ENCODE measurements at places on chromosomes 11 and 22.

DNA sequence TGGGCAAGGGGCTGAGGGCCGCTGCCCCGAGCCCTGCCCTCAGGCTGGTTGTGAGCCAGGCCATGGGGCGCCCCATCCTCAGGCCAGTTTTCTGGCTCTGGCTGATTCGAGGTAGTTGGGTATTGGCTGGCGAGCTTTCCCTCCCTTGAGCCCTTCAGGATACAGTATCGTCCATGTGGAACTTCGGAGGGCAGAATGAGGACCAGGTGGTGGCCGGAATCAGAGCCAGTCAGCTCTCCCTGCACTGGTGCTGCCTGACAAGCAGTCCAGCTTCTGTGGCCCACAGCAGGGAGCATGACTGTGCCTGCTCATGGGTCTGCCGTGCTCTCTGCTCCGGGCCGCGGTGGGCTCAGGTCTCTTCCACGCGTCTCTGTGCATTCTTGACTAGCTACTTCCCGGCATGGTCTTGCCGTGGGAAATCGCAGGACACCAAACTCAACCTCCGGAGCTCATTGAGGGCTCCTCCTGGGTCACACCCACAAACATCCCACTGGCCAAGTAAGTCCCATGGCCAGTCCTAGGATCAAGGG lies 1289.3 kb downstream of the BRD1 start:
- no peak for DNase-seq

- DNase-seq = no peak
Measured at GRCh38 chr22:49278340-49278739, 549.3 kb downstream of the BRD1 start.

- DNase-seq = peak; percentile 68
Measured at GRCh38 chr11:85941380-85941973, 86.3 kb downstream of the CCDC83 start.

DNA sequence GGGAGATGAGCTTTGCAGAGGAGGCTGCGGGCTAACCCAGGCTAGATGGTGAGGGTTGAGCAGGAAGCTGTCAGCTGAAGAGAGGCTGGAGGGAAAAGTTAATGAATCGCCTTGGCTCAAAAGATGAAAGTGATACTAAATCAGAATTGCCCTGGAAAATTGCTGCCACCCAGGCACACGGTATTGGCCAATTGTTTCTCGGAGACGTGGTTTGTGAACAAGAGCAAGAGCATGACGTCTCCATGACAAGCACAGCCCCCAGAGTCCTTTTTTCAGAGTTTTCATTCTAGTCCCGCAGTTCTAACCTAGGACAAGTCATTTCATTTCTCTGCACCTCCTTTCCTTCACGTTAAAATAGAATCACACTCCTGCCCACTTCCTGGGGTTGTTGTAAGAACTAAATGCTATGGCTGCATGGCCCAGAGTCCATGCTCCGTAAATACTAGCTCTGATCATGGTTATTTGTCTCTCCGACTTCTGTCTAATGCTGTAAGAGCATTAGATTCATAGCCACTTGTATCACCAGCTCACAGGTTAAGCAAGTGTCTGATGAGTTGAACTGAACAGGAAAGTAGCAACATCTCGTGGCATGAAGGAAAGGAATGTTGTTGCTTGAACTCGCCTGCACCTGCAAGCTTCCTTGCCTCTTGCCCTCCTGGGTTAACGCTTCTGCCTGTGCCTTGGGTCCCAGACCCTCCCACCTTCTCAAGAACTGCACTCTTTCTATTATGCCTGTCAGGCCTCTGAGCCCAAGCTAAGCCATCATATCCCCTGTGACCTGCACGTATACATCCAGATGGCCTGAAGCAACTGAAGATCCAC lies 33.8 kb upstream of the NUP50 start:
- DNase-seq = no peak

DNA sequence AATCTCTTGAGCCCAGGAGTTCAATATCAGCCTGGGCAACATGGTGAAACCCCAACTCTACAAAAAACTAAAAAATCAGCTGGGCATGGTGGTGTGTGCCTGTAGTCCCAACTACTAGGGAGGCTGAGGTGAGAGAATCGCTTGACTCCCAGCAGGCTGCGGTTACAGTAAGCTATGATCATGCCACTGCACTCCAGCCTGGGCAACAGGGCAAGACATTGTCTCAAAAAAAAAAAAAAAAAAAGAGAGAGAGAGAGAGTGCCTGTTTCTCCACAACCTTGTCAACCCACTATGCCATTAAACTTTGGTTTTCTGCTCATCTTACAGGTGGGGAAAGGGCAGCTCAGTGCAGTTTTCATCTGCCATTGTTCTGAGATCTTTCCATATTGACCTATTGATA lies 5.1 kb downstream of the FOLR3 start:
- DNase-seq = peak; percentile 62

DNA sequence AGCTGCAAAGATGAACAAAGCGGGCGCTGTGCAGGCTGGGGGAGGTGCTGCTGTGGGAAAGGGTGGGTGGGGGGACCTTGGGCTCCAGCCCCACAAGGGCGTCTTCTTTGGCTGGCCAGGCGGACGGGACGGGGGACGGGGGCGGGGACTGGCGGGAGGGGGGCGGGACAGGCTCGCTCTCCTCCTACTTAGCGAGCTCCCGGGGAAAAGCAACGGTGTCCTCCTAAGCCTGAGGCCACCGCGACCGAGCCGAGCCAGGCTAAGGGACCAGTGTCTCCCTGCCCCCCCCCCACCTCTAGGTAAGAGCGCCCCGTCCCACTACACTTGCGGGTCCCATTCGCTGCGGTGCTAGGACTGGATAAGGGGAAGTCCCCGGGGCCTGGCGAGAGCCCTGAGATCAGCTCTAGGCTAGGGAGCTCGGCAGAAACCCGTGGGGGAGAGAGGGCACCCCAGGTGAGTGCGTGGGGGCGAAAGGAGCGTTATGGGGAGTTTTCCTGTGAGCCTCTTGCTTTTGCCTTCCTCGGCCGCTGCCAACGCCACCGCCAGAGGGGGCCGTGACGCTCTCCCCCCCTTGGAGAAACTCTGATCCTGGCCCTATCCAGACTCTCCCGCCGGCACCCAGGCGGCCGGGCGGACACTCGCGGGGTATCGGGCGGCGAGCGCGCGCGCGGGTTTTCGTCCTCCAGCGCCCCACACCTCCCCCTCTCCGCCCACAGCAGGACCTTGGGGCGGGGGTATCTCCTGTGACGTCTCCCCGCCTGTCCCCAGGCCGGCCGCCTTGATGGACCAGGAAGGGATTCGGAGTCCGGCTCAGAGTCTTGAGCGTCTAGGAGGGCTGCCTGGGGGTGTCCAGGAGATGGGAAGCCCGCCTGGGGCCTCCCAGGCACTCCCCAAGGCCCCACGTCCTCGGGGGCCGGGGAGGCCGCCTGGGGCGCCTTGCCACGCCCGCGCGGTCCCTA lies at the start of gene PHLDB1:
TSS of gene PHLDB1 (plus strand) at position 215 of the 959 bp plus-strand sequence. CDS start 6,222 bp downstream, outside the sequence.
- peak; percentile 79 for DNase-seq

DNA sequence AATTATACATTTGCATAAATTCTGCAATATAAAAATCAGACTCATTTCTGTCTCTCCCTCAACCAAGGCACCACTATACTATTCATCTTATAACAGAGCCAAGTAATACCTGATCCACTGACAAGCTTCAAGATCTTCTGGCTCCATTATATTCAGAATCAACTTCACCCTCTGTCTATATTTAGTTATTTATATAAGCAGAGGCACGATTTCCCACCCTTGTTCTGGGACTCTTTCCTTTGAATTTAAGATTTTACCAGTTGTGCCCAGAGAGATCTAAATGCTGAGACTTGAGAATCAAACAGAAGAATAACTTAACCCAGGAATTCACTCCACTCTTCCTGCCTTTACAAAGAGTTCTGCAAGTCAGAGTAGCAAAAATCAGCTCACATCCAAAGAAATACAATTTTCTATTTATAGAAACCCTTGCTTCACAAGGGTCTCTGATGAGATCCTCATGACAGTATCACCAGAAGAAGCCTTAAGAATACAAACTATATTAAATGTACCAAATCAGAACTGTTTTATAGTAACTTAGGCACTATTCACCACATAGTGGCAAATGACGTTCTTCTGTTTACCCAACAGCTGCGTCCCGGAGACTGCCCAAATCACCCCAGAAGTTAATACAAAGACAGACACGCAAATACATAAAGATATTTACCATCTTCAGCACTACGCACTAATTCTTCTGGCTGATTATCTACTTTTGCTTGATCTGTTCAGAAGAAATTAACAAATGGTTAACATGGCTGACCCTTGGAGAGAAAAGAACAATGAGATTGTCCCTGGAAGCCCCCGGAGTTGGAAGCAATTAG lies 32.3 kb upstream of the CCDC89 start:
- DNase-seq = no peak

DNA sequence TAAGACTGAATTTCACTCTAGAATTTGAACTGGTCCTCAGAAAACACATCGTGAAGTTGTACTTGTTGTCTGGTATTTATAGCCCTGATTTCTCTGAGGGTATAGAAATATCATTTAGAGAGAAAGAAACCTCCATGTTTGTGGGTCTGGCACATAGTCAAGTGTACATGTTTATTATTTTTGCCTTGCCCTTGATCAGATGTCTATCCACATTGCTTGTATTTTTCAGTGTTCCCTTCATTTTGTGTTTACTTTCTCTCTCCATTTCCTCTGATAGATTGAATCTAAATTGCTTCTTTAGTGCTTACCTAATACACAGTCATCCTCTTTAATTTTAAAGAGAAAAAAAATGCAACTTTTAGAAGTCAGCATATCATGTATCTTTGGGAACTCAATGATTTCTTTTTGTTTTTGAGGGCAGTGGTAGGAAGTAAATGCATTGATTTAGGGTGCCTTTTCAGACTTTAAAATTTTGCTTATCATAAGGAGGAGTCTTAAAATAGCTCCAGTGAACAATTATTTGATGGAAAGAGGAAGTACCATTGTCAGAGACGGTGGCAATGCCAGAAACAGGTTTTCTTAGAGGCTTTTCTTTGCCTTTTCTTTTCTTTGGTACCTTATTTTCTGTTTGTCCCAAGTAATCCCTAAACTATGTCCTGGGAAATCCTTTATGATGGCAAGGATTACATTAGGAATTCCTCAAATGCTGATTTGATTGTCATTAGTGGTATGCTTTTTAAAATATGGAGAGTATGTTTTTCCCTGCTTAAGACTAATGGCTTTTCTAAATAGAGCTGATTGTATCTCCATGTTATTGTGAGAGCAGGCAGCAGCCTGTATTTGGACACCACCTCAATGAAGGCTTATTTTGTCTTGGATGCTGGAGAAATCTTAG lies 29.8 kb upstream of the TECTA start:
- no peak for DNase-seq

DNA sequence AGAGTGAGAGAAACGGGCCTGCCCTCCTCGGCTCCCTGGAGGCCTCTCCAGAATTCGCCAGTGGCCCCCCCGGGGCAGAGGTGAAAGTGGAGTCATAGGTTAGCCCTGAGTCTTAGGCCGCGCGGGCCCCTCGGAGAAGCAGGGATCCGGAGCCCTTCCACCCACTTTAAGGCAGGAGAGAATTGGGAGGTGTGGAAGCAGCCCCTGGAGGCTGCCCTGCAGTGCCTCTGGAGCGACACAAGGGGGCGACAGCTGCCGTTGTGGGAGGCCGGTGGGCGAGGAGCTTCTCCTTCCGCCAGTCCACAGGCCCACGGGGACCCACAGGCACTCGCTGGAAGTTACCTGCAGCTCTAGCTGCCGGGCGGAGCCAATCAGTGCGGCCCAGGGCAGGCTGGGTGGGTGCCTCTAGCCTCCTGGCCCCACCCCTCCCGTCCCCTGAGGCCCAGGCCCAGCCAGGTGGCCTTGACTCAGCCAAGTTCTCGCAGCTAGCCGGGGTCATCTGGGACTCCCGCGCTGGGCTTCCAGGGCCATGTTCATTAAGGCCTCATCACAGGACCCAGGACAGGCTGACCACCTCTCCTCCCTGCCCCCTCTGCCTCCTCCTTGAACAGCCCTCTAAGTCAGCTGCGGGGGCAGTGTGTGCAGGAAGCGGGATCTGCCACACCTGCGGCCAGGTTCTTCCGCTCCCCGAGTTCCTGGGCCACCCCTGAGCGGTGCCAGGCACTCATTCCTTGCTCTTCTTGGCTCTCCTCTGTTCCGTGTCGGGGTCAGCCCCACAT lies 5.0 kb downstream of the DGKZ start:
- no peak for DNase-seq

GRCh38 chr11:122848186-122848585 lies 9.9 kb downstream of the CRTAM start:
- DNase-seq = no peak

GRCh38 chr11:12263141-12263693 lies 114.2 kb upstream of the PARVA start:
- no peak for DNase-seq

DNA sequence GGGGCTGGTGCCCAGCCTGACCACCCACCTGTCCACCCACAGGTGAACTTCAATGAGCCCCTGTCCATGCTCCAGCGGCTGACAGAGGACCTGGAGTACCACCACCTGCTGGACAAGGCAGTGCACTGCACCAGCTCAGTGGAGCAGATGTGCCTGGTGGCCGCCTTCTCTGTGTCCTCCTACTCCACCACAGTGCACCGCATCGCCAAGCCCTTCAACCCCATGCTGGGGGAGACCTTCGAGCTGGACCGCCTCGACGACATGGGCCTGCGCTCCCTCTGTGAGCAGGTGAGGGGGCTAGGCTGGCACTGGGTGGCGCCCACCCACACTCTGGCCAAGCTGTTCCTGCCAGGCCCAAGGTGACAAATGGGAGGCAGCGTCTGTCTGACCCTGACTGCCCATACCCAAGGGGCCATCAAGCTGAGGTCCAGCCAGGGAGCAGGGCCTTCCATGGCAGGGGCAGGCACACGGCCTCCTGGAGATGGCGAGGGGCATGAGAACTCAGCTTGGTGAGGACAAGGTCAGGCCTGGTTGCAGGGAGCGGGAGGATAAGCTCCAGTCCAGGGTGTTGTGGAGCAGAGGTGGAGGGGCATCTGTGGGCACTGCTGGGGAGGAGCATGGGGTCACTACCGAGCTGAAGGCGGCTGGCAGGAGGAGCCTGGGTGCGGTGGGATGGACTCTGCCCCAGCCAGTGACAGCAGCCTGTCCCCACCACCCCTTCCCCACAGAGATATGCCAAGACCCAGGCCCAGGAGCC lies 77.7 kb downstream of the MORC2 start:
- peak; percentile 20 for DNase-seq

DNA sequence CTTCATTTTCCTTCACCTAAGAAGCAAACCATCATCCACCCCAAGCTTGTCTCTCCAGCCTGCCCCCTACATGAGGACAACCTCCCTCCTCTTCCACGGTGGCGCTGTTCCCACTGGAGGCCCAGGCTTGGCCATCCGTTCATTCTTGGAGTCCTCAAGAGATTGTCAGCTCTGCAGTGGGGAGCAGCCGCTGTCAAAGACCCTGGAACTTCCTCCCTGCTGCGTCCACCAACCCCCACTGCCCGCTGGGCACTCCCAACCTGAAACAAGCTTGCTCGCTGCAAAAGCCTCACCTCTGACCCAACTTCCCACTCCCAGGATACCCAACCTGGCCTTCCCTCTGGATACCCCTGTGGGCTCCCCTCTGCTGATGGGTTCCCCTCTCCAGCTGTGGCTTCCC lies 10.4 kb upstream of the CD81 start:
- no peak for DNase-seq

Data from SW480 (cell line).